Stimulated activated CD4-positive, alpha-beta T cell treated with anti-CD3 and anti-CD28 coated beads, TNF-alpha, amount 100 ng/mL, for 1 hour (primary cell): ENCODE measurements at places on chromosomes 12 and 14.

GRCh38 chr12:90621927-90622326 is 333.0 kb downstream of the CCER1 start:
- no peak for DNase-seq

DNA sequence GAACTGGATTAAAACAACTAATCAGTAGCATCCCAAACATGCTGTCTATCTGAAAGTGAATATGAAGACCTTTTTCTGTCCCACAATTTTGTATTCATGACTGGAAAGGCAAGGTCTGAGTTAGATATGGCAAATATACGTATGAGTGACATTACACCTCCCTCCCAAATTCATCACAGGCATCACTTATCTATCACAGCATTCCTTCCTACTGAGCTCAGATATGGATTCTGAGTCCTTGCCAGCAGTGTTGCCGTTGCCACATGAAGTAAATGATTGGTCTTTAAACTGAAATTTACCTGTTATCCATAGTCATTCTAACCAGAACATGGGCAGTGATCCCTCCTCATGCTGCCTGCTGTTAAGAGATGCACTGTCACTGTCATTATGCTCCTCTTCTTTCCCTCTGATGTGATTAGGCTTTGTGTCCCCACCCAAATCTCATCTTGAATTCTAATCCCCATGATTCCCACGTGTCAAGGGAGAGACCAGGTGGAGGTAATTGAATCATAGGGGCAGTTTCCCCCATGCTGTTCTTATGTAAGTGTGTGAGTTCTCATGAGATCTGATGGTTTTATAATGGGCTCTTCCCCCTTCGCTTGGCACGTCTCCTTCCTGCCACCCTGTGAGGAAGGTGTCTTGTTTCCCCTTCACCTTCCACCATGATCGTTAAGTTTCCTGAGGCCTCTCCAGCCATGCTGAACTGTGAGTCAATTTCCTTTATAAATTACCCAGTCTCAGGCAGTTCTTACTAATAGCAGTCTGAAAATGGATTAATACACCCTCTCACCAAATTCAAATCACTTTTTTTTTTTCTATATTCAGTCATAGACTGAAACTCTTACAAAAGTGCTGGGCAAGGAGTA is 288.4 kb downstream of the NUAK1 start:
- DNase-seq, result no peak

- DNase-seq, result no peak
These were observed 76.4 kb downstream of the RGS6 start for GRCh38 chr14:72008666-72009065.

GRCh38 chr12:700016-700415 is 36.8 kb upstream of the NINJ2 start:
- DNase-seq, result no peak

- no peak for DNase-seq
These were observed 15.0 kb downstream of the CEP128 start for GRCh38 chr14:80926397-80927082.

DNA sequence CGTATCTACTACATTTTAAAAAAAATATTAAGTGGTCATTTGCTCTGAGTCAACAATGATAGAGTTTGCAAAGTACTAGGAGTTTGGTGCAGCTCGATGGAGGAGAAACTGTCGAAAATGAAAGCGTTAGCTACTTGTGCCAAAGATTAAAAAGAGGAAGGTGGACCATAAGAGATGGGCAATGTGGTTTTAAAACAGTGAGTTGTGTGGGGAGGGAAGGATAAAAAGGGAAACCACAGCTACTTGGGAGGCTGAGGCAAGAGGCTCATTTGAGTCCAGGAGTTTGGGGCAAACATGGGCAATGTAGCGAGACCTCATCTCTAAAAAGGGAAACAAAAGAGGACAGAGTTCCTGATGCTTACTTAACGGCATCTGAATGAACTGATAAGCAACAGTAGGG is 18.2 kb upstream of the STRAP start:
- no peak for DNase-seq

DNA sequence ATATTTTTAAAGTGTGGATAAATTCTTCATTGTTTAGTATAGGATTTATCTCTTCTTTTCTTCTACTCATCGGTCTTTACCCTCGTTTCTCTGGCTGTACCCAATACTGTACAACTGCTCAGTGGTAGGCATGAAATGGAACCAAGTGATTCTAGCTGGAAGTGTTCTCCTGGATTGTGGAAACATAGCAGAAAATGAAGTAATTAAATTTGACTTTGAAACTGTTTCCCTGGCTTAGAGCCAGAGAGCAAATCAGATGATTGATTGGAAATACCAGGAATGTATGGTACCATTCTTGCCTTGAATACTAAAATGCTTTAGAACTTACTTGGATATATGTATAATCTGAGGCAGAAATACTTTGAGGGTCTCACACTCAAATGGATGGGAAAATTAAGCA is 292.3 kb downstream of the ERC1 start:
- DNase-seq, result no peak
